Stimulated activated CD4-positive, alpha-beta T cell treated with anti-CD3 and anti-CD28 coated beads, TNF-alpha, amount 100 ng/mL, for 4 hours (primary cell): ENCODE measurements at places on chromosomes 3 and 15.

DNA sequence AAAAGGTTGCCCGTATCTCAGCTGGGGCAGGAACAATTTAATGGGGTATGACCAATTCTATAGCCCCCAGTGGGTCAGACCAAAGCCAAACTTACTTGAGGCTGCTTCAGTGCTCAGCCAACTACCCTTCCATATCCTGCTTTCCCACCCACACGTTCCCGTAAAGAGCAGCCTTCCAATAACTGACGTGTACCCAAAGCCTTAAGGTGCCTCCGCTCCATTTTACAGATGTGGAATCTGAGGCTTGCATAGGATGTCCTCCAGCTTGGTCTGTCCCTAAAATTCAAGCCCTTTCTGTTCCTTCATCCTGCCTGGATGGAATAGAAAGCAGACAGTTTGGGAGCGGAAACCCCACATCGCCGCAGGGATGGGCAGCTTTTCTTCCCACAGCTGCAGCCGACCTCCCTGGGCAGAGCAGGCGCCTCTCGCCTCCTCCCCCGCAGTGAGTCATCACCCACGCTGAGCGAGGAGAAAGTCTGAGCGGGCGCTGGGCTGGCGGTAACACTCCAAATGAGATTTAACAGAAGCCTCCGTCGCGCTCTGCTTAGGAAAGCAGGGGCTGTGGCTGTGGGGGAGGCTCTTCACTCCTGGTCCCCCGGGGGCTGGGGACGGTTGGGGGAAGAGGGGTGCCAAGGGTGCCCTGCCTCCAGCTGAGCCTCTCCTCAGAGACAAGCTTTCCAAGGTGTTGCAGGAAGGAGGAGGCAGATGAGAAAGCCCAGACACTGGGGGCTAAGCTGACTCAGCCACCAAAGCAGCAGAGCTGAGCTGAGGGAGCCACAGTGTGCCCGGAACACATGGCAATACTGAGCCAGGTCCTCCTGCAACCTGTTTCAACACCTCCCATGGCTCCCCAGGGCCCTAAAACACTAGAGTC lies 57.8 kb upstream of the HRH1 start:
- peak; percentile 52 for DNase-seq

GRCh38 chr3:141288336-141288990 lies 56.8 kb downstream of the PXYLP1 start:
- no peak for DNase-seq

DNA sequence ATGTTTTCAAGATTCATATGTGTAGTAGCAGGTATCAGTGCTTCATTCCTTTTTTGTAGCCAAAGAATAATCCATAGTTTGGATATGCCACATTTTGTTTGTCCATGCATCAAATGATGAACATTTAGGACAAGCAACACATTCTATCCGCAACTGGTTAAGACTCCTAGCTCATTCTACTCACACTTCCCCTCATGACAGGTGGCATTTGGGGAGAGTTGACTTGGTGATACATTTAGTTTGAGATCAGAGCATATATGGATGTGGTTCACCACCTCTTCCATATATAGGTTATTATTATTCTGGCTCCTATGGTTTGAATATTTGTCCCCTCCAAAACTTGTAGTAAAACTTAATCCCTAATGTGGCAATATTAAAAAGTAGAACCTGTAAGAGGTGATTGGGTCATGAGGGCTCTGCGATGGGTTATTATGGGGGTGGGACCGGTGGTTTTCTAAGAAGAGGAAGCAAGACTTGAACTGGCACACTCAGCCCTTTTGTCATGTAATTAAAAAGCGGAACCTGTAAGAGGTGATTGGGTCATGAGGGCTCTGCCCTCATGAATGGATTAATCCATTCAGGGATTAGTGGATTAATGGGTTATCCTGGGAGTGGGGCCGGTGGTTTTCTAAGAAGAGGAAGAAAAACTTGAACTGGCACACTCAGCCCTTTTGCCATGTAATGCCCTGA lies 75.3 kb upstream of the HRH1 start:
- DNase-seq: no peak

GRCh38 chr3:53166781-53167291 lies 5.8 kb downstream of the PRKCD start:
- no peak for DNase-seq

- DNase-seq: no peak
Measured at GRCh38 chr3:44284949-44285348, 43.3 kb downstream of the TOPAZ1 start.

DNA sequence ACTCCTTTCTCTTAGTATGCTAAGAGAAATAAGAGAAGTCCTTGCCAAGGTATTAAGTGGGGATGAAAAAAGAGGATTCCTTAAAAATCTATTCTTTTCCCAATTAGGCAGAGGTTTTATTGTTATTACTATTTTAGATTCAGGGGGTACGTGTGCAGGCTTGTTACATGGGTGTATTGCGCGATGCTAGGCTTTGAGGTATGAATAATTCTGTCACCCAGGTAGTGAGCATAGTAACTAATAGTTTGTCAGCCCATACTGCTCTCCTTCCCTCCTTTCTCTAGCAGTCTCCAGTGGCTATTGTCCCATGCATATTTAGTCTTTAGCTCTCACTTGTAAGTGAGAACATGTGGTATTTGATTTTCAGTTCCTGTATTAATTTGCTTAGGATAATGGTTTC lies 83.9 kb downstream of the LEKR1 start:
- no peak for DNase-seq

DNA sequence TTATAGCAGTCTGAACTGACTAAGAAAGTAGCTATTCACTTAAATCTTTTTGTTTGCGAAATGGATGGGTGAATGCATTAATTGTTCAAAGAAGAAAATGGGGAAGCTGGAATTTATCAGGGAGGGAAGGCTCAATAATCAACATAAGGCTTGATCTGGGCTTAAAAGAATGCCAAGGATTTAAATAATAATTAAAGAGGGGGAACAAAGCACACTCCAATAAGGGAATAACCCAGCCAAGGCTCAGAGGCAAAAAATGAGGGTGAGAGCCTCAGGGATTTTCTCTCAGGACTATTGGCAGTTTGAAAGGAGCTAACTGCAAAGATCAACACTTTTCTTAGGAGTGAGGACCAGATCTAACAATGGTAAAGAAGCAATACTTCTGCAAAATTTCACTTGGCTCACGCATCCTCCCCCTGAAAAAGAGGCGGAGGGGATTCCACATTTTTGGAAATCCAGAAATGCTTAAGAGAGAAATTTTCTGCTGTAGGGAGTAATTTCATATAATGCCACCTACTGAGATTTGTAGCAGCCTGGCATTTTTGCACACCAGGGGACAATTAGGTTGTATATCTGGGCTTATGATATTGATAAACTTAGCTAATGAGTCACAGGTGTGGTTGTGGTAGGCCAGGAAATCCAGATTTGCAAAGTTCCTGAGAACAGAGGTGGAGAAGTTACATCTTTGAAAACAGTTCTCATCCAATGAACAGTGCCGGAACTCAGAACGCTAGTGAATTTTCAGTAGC lies 405.1 kb downstream of the TUSC7 start:
- DNase-seq: no peak

DNA sequence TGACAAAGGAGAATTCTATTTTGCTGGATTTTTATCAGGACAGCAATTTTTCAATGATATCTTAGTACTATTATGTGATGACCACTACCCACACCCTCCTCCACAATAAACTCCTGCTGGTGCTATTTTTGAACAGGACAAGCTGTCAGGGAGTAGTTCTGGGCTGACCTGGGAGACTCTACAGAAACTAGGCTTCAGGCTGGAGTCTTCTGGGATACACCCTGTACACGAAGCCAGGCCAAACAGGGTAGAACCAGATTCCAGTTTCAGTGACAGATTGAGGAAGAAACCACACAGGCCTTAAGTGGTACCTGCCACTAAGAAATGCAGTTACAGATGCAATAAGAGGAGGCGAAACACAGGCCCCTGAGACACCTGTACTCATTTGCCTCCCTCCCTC lies 12.8 kb downstream of the NMNAT3 start:
- DNase-seq: no peak

DNA sequence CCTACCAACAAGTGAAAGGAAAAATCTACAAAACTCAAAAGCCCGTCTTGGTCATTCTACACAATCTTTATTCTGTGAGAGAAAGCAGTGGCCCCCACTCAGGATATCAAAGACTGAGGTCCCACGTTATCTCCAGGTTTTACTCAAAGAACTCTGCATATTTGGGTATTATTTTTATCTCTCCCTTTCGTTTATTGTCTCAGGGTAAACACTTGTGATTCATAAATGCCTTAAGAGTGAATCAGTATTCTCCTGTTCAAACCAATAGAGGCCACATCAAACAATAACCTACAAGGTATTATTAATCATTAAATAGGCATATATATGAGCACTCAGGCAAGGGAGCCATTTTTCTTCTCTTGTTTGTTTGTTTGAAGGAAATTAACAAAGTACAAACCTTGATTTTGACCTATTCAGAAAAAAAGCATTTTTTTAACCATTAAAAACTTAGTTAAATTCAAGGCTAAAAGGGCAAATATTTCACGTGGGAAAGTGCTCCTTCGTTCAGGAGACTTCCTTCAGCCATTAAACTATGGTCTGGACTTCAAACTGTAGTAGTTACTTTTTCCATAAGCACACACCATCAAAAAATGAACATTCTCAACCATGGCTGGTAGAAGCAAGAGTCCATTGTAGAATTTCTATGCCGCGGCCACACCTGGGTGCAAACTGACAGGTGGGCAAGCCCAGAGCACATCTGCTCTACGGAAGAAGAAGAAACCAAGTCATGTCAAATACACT lies 13.9 kb upstream of the HES1 start:
- DNase-seq: no peak

- no peak for DNase-seq
Measured at GRCh38 chr3:39907981-39908380, 98.6 kb downstream of the MYRIP start.

- DNase-seq: no peak
Measured at GRCh38 chr3:116087426-116087825, 357.9 kb downstream of the LSAMP start.

GRCh38 chr15:89383365-89384175 lies 48.9 kb upstream of the POLG start:
- no peak for DNase-seq

DNA sequence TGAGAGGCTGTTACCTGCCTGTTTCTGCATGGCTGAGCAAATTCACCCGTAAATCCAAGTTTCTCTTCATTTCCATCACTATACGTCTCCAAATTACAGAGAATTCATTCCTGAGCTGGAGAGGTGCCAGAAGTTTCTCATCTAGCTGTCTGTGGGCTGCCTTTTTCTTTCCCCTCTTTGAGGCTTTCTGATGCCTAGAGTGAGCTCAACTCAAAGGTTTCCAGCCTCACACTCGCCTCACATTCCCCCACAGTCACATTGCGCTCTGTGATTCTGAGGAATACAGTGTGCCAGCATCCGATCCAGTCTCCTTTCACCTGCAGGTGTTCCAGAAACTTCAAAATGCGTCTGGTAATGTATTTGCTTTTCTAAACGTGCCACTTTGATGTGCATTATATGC lies 267.2 kb downstream of the MFSD1 start:
- DNase-seq: no peak

- no peak for DNase-seq
Measured at GRCh38 chr3:187274315-187274976, 17.1 kb downstream of the MASP1 start.

DNA sequence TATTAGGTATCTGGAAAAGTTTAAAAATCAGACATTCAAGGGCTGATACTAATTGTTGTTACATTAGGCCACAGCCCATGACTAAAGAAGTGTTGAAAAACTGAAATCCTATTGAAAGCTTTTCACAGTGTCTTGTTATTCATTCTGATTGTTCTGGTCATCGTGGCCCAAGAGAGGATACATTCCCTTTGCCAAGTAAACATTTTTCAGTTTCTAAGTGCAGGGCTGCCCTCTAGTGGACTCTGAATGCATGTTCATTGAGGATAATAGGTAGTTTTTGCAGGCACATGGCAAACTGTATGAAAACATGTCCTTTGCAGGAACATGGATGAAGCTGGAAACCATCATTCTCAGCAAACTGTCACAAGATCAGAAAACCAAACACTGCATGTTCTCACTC lies 181.1 kb downstream of the MYRIP start:
- no peak for DNase-seq

DNA sequence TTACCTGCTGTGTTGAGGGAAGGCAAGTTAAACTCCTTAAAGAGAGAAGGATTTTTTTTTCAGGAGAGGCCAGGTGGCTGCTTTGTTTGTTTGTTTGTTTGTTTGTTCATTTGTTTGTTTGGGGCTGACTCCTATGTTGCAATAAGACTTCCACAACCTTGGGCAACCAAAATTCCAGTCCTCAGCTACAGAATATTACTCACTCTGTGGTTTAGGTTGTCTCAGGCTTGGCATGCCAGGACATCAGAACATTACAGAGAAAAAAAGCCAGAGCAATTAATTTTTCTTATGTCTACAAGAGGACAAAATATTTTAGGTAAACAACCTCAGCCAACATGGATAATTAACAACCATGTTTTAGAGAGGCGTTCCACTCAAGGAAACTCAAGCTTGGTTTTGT lies 156.7 kb upstream of the ATP11B start:
- no peak for DNase-seq

DNA sequence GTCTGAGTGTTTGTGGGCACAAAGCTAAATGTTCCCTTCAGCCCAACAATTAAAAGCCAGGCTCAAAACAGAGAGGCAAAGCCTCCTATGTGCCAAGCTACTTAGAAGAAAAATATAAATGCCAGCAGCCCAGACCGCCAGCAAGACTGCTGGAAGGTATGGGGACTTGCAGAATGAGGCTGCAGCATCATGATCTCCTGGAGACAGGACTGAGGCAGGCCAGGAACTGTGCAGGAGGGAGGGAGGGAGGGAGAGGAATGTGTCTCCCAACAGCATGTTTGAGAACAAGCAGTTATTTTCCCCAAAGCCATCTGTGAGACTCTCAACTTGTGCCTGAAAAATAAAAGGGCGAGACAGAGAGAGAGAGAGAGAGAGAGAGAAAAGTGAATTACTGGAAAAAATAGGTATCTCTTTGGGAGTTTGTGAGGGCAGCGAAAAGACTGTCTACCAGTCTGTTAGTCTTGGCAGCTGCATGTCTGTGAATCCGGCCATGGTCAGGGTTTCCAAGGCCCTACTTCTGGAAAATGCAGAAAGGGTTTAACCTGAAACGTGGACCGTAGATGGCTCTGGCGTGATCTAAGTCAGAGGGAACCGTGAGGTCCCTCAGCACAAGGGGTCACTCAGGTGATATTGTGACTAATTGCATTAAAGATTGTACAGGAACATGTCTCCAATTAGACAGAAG lies 139.7 kb upstream of the COL8A1 start:
- no peak for DNase-seq

- DNase-seq: no peak
Measured at GRCh38 chr3:108985844-108986243, 32.2 kb upstream of the GUCA1C start.

GRCh38 chr3:111069974-111070771 lies 1.4 kb upstream of the NECTIN3 start:
- no peak for DNase-seq

DNA sequence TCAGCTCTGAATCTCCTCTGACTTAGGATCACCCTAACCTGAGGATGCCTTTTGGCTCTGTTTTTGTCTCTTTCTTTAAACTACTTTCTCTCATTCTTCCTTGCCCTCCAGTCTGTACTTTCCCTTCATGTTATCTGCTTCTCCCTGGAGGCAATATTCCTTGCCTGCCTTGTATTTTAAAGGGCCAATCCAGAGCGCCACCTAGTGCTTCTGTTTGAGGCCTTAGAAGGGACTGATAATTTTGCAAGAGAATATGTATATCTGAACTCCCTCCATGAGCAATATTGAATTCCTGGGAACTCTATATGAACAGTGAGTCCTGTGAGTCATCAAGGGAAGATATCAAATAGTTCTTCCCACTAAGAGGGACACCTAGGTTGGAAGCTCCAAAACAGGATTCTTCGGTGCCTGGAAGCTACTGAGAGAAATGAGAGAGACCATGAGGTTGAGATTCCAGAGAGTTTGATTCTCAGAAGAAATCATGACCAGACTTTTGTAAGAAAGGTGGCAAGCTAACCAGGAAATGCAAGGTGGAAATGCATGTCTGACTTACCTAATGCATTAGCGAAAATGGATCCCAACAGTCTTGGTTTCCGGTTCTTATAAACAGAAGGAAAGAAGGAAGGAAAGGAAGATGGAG lies 203.8 kb upstream of the CD96 start:
- no peak for DNase-seq
